Stimulated activated CD8-positive, alpha-beta memory T cell treated with anti-CD3 and anti-CD28 coated beads, Interleukin-4, amount 100 ng/mL, for 24 hours (primary cell): ENCODE measurements at places on chromosomes 5 and 9.

- peak; percentile 22 for DNase-seq
Measured at GRCh38 chr5:43191740-43192557, at the start of gene NIM1K. TSS of gene NIM1K (plus strand) at chr5:43192225. CDS start at chr5:43245776, 53,551 bp downstream.

- DNase-seq = no peak
Measured at GRCh38 chr5:52952483-52952882, 36.7 kb upstream of the ITGA2 start.

DNA sequence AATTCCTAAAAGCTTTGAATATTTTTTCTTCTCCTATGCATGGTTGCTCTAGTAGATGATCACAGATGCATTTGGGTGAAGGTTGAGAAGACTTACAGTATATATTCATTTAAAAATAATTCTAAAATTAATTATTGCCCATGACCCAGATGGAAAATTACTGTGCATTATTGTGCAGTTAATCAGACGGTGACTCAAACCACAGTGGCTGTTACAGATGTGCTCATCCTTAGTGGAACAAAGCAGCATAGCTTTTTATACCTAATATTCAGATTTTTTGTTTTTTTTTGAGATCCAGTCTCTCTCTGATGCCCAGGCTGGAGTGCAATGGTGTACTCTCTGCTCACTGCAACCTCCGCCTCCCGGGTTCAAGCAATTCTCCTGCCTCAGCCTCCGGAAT lies 10.7 kb downstream of the OR2V1 start:
- no peak for DNase-seq

GRCh38 chr5:73380041-73380440 lies 68.5 kb downstream of the FOXD1 start:
- DNase-seq = no peak

- no peak for DNase-seq
Measured at GRCh38 chr9:88076286-88077070, 61.8 kb downstream of the SPATA31C2 start.

GRCh38 chr9:126777733-126778132 lies 27.1 kb upstream of the ZBTB43 start:
- no peak for DNase-seq

GRCh38 chr5:168469816-168470215 lies 16.5 kb upstream of the RARS1 start:
- no peak for DNase-seq

- no peak for DNase-seq
Measured at GRCh38 chr9:129816501-129817435, 7.2 kb downstream of the TOR1A start.

DNA sequence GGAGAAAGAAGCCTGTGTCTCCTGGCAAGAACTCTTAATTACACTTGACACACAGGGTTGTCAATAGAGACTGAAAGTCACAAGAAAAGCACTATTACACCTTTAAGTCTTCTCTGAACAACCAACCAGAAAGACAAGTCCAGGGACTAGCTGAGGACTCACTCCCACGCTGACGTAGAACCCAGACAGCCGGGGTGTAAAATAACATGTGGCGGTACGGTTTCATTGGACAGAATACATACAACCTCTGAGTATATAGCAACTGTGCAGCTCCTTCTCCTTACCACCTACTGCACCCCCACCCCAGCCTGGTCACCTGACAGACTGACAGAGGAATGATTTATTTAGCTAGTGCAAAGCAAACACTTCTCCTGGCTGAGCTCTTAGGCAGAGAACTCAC lies 103.4 kb upstream of the RASEF start:
- no peak for DNase-seq

- no peak for DNase-seq
Measured at GRCh38 chr5:72842816-72843215, 26.4 kb downstream of the TNPO1 start.

DNA sequence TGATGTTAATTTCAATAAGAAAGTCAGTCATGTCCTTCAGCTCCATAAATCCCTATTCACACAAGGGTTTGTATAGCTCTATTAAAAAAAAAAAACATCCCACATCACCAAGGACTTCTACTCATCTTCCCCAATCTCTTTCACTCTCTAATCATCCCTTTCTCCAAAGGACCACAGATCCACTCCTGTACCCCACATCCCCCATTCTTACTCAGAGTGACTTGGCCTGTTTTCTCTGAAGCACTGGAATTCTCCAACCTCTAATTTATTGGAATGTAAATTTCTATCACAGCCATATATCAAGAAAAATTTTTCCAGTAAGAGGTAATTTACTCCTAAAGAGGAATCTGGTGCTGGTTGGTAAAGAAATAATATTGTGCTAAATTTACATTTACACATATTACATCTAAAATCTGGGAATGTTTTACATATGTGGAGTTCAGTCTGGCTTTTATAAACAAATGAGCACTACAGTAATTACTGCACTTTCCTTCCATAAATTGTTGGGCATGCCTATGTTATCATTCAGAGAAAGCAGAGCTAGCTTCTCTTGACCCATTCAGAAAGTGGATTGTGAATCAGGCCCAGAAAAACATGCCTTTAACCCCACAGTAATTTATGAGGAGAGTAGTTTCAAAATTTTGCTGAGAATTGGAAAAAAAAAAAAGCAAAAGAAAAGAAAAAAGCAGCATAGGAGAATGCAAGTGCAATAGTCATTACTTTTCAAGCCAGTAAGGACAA lies 399.5 kb upstream of the TNC start:
- DNase-seq = no peak

DNA sequence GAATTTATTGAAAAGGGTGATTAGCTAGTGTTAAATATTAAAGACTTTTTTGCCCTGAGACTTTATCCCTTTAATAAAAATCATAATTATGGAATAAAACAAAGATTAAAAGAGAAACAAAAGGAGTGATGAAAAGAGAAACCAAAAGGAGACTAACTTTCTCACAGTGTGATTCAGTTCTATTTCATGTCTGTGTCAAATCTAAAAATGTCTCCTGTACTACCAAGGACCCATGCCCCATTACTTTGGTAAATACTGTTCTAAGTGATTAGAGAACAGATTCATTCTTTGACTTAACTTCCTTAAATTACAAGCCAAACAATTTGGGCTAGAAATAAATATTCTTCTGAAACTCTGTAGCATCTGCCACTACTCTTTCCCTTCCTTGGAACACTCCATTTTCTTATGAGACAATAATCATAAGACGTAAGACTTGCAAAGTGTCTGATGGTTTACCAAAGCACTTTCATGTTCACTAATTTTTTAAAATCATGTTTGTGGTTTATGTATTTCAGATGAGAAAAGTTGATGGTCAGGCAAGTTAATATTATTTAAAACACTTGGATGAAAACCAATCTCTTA lies 319.0 kb downstream of the EBF1 start:
- no peak for DNase-seq

DNA sequence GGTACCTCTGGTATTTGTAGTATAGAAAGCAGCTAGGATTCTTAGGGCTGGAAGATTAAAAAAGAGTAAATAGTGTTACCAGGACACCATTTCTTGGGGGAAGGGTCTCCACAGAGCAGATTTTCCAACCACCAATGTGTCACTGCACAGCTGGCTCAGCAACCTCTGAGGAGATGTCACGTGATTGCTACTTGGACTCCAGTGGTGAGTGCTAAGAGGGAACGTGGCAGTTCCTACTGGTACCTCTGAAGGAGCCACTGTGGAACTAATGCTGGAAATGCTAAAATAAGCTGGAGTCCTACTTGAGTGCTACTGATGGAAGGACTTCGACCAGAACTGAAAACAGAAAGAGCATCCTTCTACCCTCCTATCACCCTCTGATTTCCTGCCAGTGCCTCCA lies 36.1 kb upstream of the SPDL1 start:
- DNase-seq = no peak

DNA sequence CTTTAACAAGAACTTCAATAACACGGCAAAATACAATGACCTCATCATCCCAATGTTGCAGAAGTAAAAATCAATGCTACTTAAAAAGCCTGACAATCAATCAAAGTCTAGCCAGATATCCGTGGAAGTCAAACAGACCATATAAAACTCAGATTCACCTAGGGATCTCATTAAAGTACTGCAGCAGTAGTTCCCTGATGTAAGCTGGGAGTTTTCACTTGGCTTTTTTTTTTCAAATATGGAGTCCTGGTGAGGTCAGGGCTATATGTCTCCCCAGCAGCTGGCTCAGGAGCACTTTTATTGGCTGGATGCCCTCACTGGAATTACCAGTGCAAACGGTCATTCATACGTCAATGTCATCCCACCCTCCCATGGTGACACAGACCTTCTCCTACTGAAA lies 220.6 kb upstream of the SLC30A5 start:
- no peak for DNase-seq

GRCh38 chr5:74394916-74395880 lies 245.3 kb downstream of the ENC1 start:
- DNase-seq = no peak

DNA sequence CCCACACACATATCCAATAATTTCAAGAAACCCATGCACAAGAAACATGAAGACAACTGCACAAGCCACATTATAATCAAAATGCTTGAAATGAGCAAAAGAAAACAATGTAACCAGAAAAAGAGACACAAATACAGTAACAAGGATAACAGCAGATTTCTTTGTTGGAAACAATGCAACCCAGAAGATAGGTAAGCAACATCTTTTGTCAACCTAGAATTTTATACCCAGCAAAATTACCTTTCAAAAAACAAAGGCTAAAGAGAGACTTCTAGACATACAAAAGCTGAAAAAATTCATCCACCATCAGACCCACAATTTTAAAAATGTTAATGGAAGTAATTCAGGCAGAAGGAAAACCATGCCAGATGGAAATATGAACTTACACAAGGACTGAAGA lies 5.0 kb upstream of the COL23A1 start:
- no peak for DNase-seq

GRCh38 chr5:131769336-131769735 lies 27.5 kb downstream of the FNIP1 start:
- no peak for DNase-seq

DNA sequence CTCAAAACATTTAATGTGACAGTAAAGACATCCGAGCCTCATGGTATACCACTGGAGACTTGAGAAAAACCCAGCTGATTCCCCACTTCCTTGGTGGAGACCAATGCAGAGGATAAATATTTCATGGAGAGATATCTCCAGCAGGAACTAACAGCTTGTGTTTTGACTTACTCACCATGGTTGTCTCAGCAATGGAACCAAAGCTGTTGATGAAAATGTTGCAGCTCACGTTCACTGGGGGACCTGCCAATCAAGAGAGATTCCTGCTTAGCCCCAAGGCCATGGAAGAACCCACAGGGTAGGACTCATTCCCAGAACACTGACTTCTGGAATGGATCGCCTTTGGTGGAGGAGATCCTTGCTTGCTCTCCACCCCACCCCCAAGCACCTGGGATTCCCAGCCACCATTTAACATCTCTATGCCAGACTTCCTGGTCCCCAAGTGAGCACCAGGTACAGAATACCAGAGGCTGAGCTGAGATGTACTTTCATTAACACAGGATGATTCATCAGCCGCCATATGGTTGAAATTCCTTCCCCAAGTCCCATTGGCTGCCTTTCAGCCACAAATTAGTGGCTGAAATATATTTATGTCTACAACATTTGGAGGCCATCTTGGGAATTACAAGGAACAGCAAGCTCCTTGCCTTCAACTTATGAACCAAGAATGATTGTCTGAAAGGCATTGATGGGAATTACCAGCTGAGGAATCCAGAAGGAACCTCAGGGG lies 37.9 kb downstream of the GLRA1 start:
- DNase-seq = no peak

- DNase-seq = no peak
Measured at GRCh38 chr5:124951661-124952060, 205.2 kb upstream of the ZNF608 start.

- DNase-seq = no peak
Measured at GRCh38 chr5:56616454-56617160, 198.7 kb upstream of the MAP3K1 start.

GRCh38 chr5:179727106-179727505 lies 5.5 kb upstream of the MAML1 start:
- DNase-seq = no peak

DNA sequence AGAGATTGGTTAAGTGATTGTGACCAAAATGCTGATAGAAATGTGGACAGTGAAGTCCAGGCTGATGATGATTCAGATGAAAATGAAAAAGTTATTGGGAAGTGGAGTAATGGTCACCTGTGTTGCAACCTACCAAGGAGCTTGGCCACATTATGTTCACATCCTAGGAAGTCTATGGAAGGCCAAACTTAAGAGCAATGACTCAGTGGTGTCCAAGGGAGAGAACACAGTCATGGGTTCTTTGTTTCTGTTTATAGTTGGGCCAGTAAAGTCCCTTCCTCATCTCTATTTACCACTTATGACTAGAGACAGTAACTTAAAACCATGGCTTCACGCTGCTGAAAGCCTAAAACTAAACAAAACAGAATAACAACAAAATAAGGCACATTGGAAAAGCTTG lies 555.3 kb upstream of the DAB2 start:
- DNase-seq = no peak

- no peak for DNase-seq
Measured at GRCh38 chr9:35397216-35397698, 92.7 kb upstream of the RUSC2 start.

GRCh38 chr5:98588215-98588614 lies 185.2 kb upstream of the RGMB start:
- no peak for DNase-seq

GRCh38 chr5:59002162-59002825 lies 419.4 kb downstream of the RAB3C start:
- no peak for DNase-seq

- no peak for DNase-seq
Measured at GRCh38 chr5:136374003-136374402, 8.7 kb upstream of the TRPC7 start.

- DNase-seq = no peak
Measured at GRCh38 chr5:97133101-97133500, 9.3 kb downstream of the LIX1 start.

GRCh38 chr9:19759066-19759465 lies 29.8 kb downstream of the SLC24A2 start:
- no peak for DNase-seq

DNA sequence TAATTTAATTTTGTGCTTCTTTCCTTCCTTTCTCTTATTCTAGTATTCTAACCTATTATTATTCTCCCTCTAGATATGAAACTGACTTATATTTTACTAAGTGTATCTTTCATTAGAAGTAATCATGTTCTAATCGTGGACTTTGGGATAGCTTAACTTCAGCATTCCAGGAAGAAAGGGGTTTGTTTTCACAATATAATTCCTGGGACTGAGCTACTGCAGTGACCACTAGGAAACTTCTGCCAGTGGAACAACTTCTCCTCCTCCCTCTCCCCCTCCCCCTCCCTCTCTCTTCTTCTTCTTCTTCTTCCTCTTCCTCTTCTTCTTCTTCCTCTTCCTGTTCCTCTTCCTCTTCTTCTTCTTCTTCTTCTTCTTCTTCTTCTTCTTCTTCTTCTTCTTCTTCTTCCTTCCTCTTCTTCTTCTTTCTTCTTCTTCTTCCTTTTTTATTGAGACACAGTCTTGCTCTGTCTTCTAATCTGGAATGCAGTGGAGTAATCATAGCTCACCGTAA lies 127.9 kb downstream of the NNT start:
- DNase-seq = no peak

- no peak for DNase-seq
Measured at GRCh38 chr9:132919614-132920268, 24.7 kb downstream of the TSC1 start.

DNA sequence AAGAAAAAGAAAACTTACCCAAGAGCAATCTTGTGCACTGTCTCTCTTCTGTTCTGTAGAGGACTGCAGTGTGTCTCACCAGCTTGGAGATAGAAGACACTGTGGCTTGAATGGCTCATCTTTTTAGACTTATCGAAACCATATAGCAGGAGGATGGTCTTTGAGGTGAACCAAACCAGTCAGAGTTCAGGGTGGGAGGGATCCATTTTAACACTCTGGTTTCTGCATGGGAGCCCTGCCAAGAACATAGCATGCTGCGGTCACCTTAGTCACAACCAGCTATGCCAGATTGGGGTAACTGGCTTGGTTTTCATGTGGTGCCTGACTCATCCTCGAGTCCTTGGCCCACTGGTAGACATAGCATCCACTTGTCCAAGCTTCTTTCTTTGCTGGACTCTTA lies 135.1 kb downstream of the PAPPA start:
- no peak for DNase-seq
